ENCODE measurements at places on chromosomes 11 and 22. TPM values are rescaled to one million over a fixed set of nuclear protein-coding genes. Genes with fewer than 3 reads are reported as not detected.

Gene MPPED2
- 1.1 TPM for polyA plus RNA-seq

Gene APOL5
- not detected for polyA plus RNA-seq

Gene IRAG1
- polyA plus RNA-seq = not detected

Gene CEND1
- polyA plus RNA-seq = 0.13 TPM

Gene NLRP6
- polyA plus RNA-seq = 11.7 TPM

Gene TRABD
- polyA plus RNA-seq = 49.0 TPM

All from CD8-positive, alpha-beta memory T cell (primary cell).